ENCODE measurements at places on chromosomes 16 and 17.
A peak's percentile ranks its signal among the peaks of the same experiment; 100 is the strongest.

GRCh38 chr17:44350733-44351226 lies 5.7 kb downstream of the GRN start:
- H3K36me3 ChIP-seq = peaks cover 12% of the 10 kb centered on the region
- no peak overlapping the region for H3K27ac ChIP-seq
- peak; percentile 83 for DNase-seq
- H3K4me3 ChIP-seq = no peak overlapping the region

- no peak overlapping the region for H3K27ac ChIP-seq
- no peak overlapping the region for H3K4me3 ChIP-seq
- H3K36me3 ChIP-seq = no peaks in the 10 kb centered on the region
- DNase-seq = no peak
- H3K27me3 ChIP-seq = peaks cover 2% of the 10 kb centered on the region
- no peaks in the 10 kb centered on the region for H3K4me1 ChIP-seq
These were observed 107.1 kb downstream of the RAP1GAP2 start for GRCh38 chr17:2903193-2903974.

GRCh38 chr16:69093974-69094373 lies 11.5 kb upstream of the HAS3 start:
- no peak overlapping the region for H3K4me3 ChIP-seq
- no peak overlapping the region for H3K27ac ChIP-seq
- H3K36me3 ChIP-seq = no peaks in the 10 kb centered on the region
- DNase-seq = no peak

DNA sequence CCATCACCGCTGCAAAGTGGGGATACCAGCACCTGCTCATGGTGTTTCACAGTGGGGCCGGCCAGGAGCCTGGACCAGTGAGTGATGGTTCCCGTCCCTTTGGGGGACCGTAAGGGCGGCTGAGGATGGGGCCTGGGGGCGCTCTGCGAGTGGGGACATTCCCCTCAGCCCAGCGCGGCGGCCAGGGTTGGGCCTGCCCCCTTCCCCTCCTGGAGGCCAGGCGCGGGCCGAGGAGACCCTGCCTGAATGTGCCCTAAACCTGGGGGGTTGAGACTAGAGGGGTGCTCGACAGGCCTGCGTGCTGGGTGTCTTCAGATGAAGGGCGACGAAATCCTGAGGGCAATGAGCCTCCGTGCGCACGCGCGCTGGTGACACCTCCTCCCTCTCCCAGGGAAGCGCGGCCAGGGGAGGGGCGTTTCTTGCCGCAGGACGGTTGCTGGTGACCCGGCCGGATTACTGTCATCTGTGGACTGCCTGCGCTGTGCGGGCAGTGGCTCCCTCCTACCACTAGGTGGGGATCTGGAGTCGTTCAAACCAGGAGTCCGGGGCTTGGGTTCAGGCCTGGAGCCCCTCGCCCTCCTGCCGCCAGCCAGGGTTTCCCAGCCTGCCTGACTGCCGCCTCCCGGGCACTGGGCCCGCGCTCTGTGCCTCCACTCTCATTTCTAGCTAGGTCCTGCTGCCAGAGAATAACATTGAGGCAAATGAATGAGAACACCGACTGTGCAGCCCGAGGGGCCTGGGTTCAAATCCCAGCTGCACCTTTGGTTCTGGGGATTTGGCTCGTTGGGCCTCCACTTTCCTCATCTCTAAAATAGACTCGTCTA lies 17.1 kb downstream of the TBX2 start:
- DNase-seq = peak; percentile 70
- H3K4me3 ChIP-seq = no peak overlapping the region
- no peak overlapping the region for H3K27ac ChIP-seq
- no peaks in the 10 kb centered on the region for H3K4me1 ChIP-seq
- H3K27me3 ChIP-seq = peaks cover 35% of the 10 kb centered on the region

- H3K4me1 ChIP-seq = peaks cover 30% of the 10 kb centered on the region
- no peak overlapping the region for H3K27ac ChIP-seq
- peaks cover 22% of the 10 kb centered on the region for H3K36me3 ChIP-seq
- no peaks in the 10 kb centered on the region for H3K27me3 ChIP-seq
- H3K4me3 ChIP-seq = no peak overlapping the region
These were observed 1.4 kb upstream of the SETD6 start for GRCh38 chr16:58513874-58514273.

- no peaks in the 10 kb centered on the region for H3K27me3 ChIP-seq
- peaks cover 91% of the 10 kb centered on the region for H3K4me1 ChIP-seq
- H3K36me3 ChIP-seq = peaks cover 84% of the 10 kb centered on the region
These were observed 29.0 kb downstream of the PLD6 start for GRCh38 chr17:17177176-17177575.

DNA sequence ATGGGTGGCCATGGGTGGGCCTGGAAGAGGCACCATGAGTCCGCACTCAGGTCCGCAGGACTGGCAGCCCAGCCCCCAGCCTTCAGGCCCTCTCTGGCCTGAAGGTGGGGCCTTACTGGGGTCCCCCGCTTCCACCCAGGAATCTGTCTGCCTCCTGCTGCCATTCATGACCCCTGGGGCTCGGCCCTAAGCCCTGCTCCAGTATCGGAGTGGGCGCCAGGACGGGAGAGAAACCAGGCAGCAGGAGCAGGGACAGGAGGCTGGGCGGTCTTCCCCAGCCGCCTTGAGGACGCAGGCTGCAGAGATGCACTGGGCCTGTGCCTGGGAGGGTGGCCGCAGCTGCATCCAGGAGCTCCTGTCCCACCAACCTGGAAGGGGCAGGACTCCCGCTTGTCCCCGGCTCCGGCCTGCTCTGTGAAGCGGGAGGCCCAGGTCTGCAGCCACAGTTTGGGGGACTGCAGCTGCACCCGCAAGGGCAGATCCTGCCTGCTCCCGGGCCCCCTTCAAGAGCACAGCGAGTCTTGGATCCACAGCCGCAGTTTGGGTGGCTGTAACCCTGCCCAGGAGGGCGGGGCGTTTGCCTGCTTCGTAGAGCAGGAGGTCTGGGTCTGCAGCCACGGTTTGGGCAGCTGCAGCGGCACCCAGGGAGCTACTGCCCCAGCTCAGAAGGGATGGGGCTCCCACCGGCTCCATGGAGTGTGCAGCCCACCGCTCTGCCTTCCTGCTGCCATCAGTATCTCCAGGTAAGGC lies 81.8 kb upstream of the DNAJA2 start:
- H3K27ac ChIP-seq = no peak overlapping the region
- H3K4me3 ChIP-seq = no peak overlapping the region
- no peak for DNase-seq

- peak overlapping the region; percentile 76 for H3K27ac ChIP-seq
- no peak overlapping the region for H3K4me3 ChIP-seq
- H3K27me3 ChIP-seq = no peaks in the 10 kb centered on the region
These were observed 86.4 kb downstream of the SOCS1 start for GRCh38 chr16:11169641-11170040.

DNA sequence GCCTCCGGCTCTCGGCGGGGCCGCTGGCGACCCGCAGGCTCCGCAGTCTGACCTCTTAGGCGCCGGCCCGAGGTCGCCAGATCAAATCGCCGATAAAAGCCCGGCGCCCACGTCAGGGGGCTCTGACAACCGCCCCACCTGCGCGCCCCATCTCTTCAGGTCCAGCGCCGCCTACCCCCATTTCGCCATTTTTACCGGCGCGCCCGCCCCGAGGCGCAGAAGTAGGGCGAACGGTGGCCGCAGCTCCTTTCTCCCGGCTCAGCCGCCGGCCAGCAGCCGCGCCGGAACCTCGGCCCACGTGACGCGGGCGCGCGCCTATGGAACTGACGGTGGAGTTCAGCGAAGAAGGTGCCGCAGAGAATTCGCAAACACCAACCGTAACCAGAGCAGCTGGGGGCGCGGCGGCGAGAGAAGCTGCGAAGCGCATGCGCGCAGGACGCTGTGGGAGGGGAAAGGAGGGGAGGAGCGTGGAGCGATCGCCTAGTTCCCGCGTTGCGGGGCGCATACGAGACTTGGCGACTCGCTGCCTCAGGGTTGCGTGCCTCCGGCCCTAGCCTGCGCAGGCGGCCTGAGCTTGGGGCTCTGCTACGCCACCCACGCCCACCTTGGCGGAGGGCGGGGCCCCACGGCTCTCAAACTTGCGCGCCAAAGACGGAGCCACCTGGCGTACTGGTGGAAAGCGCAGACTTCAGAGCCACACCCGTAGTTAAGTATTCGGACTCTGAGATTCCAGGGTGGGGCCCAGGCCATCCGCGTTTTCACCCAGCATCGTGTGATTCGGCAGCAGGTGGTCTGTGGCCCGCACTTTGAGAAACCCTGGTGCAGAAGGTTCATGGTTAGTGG lies at the start of gene TRIM37:
TSS of gene TRIM37 (minus strand) at position 418 of the 843 bp plus-strand sequence. CDS start 419 bp downstream, outside the sequence.
- peak within 1 kb of the TSS; percentile 97 for H3K4me3 ChIP-seq
- peaks cover 37% of the 10 kb centered on the region for H3K36me3 ChIP-seq
- peak within 1 kb of the TSS; percentile 95 for H3K27ac ChIP-seq
- H3K4me1 ChIP-seq = peaks cover 51% of the 10 kb centered on the region

GRCh38 chr16:57069635-57070370 lies 22.6 kb upstream of the CPNE2 start:
- peak overlapping the region; percentile 75 for H3K27ac ChIP-seq
- H3K27me3 ChIP-seq = no peaks in the 10 kb centered on the region
- DNase-seq = no peak

GRCh38 chr17:56593086-56593645 lies 333 bp upstream of the NOG start:
- peaks cover 31% of the 10 kb centered on the region for H3K4me1 ChIP-seq
- no peak overlapping the region for H3K27ac ChIP-seq
- H3K27me3 ChIP-seq = peaks cover 53% of the 10 kb centered on the region
- peak overlapping the region; percentile 36 for H3K4me3 ChIP-seq
- DNase-seq = peak; percentile 38

GRCh38 chr17:49401971-49402611 lies 12.6 kb downstream of the PHB1 start:
- H3K4me3 ChIP-seq = no peak overlapping the region
- H3K27me3 ChIP-seq = no peaks in the 10 kb centered on the region
- peaks cover 48% of the 10 kb centered on the region for H3K4me1 ChIP-seq
- peak overlapping the region; percentile 39 for H3K27ac ChIP-seq
- H3K36me3 ChIP-seq = peaks cover 46% of the 10 kb centered on the region

GRCh38 chr17:32783602-32784001 lies 93.3 kb downstream of the MYO1D start:
- no peak overlapping the region for H3K4me3 ChIP-seq
- no peaks in the 10 kb centered on the region for H3K4me1 ChIP-seq
- H3K27me3 ChIP-seq = peaks cover 10% of the 10 kb centered on the region
- no peak overlapping the region for H3K27ac ChIP-seq

DNA sequence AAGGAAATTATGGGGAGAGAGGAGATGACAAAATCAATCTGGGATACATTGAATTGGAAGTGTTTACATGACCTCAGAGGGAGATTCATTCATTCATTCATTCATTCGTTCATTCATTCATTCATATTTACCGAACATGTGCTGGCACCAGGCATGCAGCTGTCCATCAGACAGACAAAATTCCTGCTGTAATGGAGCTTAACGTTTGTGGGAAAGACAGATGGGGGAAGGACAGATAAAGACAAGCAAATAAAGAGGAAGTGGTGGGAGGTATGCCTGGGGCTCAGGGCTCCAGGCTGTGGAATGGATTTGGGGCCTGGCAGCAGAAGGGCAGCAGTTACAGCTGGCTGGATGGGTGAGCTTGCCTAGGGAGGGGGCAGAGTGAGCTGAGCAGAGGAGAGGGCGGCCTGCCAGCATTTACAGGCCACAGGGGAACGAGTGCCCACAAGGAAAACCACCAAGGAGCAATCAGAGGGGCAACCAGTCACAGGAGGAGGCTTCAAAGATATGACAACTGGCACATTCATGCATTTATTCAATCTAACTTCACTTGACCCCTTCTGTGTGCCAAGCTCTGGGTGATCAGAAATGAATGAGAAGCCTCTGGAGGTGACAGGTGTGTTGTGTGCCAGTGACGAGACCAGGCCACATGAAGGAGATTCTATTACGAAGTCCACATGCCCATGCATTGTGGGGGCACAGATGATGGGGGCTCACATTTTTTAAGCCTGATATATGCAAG lies 48.5 kb downstream of the ARHGAP27 start:
- H3K4me3 ChIP-seq = no peak overlapping the region
- H3K27me3 ChIP-seq = peaks cover 6% of the 10 kb centered on the region
- peaks cover 31% of the 10 kb centered on the region for H3K4me1 ChIP-seq
- DNase-seq = no peak
- peak overlapping the region; percentile 62 for H3K27ac ChIP-seq

GRCh38 chr16:51567911-51568310 lies 416.8 kb upstream of the SALL1 start:
- no peaks in the 10 kb centered on the region for H3K27me3 ChIP-seq
- H3K4me1 ChIP-seq = no peaks in the 10 kb centered on the region
- no peaks in the 10 kb centered on the region for H3K36me3 ChIP-seq
- no peak overlapping the region for H3K27ac ChIP-seq

- no peaks in the 10 kb centered on the region for H3K27me3 ChIP-seq
- no peak for DNase-seq
- H3K4me1 ChIP-seq = peaks cover 34% of the 10 kb centered on the region
- H3K36me3 ChIP-seq = no peaks in the 10 kb centered on the region
- peak overlapping the region; percentile 22 for H3K27ac ChIP-seq
- H3K4me3 ChIP-seq = peak overlapping the region; percentile 16
These were observed 3.6 kb downstream of the CD19 start for GRCh38 chr16:28935346-28935745.

GRCh38 chr17:49730078-49730784 lies 22.5 kb upstream of the SLC35B1 start:
- peaks cover 59% of the 10 kb centered on the region for H3K36me3 ChIP-seq
- H3K4me3 ChIP-seq = no peak overlapping the region
- no peak overlapping the region for H3K27ac ChIP-seq
- peaks cover 35% of the 10 kb centered on the region for H3K4me1 ChIP-seq
- no peak for DNase-seq
- H3K27me3 ChIP-seq = no peaks in the 10 kb centered on the region

DNA sequence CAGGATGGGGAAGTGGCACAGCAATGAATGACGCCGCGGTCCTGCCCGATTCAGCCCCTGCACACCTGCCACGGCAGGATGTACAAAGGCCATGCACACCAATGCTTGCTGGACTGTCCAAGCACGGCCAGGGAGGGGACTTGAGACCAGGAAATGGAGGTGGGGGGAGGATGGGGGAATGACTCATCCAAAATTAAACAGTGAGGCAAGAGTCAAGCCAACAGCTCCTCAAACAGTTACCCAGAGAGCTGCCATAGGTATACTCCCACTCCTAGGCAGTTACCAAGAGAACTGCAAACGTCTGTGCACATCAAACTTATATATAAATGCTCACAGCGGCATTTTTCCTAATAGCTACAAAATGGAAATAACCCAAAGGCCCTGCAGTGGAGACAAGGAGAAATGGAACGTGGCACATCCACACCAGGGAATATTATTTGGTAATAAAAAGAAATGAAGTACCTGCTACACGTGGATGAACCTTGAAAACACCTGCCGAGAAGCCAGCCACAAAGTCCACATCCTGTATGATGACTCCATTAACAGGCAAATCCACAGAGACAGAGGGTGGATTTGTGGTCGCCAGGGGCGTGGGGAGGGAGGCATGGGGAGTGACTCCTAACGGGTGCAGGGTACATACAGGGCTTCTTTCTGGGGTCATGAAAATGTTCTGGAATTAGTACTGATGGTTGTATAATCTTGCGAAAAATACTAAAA lies 54.1 kb downstream of the VAC14 start:
- peak overlapping the region; percentile 15 for H3K4me3 ChIP-seq

- H3K27ac ChIP-seq = peak overlapping the region; percentile 84
- H3K36me3 ChIP-seq = peaks cover 51% of the 10 kb centered on the region
- peak; percentile 66 for DNase-seq
These were observed 9.8 kb downstream of the TMEM204 start for GRCh38 chr16:1543085-1543896.

GRCh38 chr17:8237175-8237574 lies 10.7 kb downstream of the CTC1 start:
- H3K27ac ChIP-seq = no peak overlapping the region
- H3K36me3 ChIP-seq = peaks cover 65% of the 10 kb centered on the region
- no peaks in the 10 kb centered on the region for H3K27me3 ChIP-seq
- no peak for DNase-seq
- H3K4me3 ChIP-seq = no peak overlapping the region

GRCh38 chr17:51901242-51901641 lies 257.3 kb downstream of the CA10 start:
- no peak overlapping the region for H3K27ac ChIP-seq
- no peaks in the 10 kb centered on the region for H3K4me1 ChIP-seq
- H3K27me3 ChIP-seq = no peaks in the 10 kb centered on the region
